ENCODE measurements at places on chromosomes 2 and 18.

DNA sequence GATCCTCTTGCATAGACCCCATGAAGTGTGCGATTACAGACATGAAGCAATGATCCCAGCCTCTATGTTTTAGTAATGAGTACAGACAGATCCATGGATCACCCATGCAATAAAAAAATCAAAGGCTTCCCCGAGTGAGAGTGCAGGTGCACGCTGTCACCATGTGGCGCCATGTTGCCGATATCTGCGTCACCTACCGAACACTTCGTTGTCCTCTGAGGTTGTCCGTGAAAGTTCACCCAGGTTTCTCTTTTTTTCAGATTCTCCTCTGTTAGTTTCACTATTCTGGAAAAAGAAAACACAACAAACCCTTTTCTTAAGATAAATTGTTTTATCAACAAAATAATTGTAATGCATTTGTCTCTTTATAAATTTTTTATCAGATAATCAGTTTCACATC is 66.5 kb downstream of the MBP start:
- DNase-seq = no peak

DNA sequence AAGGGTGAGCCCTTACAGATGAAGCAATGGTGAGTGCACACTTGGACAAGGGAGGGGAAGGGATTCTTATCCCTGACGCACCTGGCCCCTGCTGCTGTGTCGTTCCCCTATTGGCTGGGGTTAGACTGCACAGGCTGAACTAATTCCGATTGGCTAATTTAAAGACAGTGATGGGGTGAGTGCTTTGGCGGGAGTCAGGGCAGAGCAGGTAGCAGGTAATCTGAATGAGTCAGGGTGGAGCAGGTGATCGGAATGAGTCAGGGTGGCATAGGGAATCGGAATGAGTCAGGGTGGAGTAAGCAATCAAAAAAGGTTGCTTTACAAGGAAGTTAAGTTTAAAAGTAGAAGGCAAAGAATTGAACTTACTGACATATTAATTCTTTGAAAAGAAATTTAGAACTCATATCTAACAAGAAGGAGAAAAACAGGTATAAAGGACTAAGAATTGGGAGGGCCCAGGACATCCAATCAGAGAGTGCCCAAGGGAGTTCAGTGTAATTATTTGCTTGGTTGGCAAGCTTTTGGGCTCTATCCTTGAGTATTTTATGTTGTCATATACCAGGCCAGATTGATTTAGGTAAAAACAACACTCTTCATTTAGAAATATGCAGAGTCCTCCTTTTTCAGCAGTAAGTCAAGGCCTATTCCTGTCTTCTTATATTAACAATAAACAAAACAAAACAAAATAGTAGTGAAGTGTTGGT is 52.3 kb upstream of the RALBP1 start:
- peak; percentile 50 for DNase-seq

DNA sequence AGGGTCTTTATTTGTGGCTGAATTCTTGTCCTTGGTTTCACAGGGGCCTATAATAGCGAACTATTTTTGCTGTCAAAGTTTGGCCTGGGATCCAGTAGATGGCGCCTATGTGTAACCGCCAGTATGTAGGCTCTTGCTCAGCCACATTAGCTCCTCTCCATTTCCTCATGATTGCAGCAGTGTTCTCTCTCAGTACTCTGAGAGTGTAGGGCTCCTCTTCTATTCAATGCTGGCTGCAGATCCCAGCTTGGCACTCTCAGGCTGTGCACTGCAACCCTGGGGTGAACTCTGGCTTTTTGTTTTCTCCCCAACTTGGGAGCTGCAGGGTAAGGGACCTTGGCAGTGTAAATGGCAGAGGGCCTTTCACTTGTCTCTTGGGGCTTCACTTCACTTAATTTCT is 344.6 kb upstream of the CHAC2 start:
- peak; percentile 14 for DNase-seq

- peak; percentile 34 for DNase-seq
Observed at GRCh38 chr2:29841386-29842004, 79.9 kb downstream of the ALK start.

GRCh38 chr2:216519154-216519762 is 20.6 kb downstream of the RPL37A start:
- peak; percentile 67 for DNase-seq

DNA sequence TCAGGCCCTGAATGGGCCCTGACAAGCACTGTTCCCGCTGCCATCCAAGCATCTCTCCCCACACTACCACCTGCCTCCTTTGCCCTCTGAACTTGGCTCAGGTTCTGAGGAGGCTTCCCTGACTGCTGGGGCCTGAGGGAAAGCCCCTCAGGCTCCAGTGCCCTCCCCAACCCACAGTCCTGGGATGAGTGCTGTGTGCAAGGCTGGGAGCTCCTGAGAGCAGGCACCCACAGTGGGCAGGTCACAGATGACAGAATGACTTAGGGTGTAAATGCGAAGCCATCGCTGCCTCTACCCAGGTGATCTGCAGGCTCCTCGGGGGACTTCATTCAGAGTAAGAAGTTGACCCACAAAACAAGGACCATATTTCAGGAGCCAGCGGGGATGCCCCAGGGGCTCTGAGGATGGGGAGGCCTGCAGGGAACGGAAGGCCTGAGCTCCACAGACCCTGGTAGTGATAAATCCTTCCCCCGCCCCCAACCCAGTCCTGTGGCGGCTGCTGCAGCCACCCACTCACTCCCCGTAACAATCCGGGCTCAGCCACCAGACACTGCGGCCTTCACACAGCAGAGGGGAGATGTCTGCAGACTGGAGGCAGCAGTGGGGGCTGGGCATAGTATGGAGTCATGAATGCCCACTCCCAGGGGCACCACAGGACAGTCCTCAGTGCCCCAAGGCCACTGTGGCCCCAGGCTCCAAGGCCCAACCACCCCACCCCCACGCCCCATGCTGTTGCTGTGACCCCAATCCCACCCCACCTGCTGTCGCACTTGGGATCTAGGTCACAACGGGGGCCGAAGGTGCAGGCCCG is 8.9 kb downstream of the BIN1 start:
- DNase-seq = no peak

- no peak for DNase-seq
Observed at GRCh38 chr2:210188190-210188589, 17.0 kb upstream of the KANSL1L start.

DNA sequence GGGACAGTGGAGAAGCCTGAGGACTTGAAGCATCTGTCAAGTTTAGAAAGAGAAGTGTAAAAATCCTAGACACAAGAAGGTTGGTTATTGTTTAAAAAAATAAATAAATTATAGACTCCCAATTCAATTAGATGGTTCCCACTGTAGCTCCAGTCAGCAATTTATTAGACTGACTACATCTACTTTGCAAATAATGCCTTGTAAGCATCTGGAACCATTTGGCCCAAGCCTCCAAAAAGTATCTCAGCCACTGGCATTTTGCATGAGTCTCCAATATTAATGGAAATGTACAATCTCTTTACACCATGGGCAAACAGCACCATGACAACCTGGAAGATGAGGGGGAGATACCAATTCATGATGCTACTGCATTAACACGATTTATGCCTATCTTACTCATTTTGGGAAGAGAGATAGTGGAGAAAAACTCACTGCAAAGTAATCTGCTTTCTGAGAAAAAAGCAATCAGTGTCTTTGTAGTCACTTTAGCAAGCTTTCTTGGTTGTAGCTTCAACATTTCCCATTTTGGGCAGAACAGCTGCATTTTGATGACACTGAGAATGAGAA is 2.8 kb downstream of the NYAP2 start:
- no peak for DNase-seq

DNA sequence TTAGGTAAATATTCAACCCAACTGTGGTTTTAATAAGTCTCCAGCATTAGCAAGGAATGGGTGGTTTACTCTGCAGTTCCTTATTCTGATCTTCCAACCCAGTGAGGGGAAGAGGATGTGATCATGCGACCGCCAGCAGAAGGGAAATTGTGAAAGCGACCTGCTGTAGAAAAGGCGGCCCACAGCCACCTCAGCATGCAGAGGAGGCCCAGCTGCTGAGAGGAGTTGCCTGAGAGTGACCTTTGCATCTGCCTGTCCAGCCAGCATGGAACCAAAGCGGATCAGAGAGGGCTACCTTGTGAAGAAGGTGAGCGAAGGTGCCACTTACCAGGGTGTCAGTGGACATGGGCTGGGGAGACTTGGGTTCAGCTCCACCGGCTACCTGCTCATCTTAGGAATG is at the start of gene PLEK:
Gene PLEK (plus strand): TSS at position 196 of the 400 bp plus-strand sequence. CDS start 70 bp downstream, at position 266.
- DNase-seq = no peak

GRCh38 chr2:16275661-16276060 is 335.3 kb downstream of the MYCN start:
- no peak for DNase-seq

GRCh38 chr2:147553775-147554271 is 291.0 kb upstream of the ACVR2A start:
- no peak for DNase-seq

DNA sequence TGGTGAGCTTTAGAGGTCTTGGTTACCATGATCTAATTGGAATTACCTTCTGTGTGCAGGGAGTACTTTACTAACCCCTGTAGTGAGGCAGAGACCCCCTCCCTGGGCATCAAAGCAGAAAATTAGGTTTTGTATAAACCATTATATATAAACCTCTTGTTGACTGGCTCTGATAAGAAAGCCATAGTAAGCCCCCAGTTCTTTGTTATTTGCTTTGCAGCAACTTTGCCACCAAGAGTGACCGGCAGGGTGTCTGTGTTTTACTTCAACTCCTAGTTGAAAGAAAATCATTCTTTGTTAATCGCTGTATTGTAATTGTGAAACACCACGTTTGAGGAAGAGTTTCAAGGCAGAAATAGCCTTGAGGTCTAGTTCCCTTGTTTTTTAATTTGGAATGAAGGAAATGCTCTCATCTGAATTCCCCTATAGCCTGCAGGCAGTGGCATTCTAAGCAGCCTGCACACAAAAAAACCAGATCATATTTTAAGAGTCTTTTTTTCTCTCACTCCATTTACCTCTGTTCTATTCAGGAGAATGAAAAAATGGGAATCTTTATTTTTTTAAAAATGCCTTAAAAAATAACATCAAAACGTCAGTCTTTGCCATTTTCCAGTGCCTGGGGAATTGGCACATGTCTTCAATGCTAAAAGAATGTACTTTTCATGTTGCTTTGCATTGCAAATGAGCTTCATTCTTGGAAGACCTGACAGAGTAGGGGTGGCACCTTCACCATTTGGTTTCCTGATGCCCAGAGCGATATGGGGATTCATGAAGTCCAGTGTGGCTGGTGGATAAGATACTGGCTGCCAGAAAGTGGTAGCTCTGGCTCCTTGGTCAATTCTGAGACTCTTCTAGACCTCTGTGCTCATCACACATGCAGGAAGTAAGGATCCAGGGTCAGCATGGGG is 338.1 kb downstream of the SLC4A3 start:
- no peak for DNase-seq

DNA sequence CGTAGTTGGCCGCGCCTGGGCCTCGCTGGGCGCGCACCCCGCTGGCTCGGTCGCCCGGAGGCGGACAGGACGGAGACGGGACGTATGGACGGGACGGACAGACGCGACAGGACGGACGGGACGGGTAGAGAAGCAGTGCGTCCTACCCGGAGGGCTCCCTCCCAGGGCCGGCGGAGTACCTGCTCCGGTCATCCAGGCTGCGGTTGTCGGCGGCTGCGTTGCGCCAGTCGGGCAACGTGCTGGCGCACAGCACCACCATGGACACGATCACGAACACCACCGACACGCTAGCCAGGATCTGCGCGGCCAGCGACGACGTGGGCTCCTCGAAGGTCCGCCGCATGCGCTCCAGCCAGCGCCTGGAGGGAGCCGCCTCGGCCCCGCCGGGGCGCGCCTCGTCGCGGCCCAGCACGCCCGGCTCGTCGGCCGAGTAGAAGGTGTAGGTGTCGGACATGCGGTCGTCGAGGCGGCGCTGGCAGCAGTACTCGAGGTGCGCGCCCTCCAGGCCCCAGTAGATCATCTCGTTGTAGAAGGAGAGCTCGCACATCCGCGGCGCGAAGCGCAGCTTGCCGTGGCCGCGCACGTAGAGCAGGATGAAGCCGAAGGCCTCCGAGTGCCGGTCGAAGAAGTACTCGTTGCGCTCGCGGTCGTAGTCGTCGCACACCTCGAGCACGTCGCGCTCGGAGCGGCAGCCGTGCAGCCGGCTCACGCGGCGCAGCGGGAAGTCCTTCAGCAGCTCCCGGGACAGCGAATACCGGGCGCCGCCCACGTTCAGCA is 903 bp downstream of the KCNG3 start:
- no peak for DNase-seq

- no peak for DNase-seq
Observed at GRCh38 chr2:17788773-17789172, 27.5 kb upstream of the MSGN1 start.

DNA sequence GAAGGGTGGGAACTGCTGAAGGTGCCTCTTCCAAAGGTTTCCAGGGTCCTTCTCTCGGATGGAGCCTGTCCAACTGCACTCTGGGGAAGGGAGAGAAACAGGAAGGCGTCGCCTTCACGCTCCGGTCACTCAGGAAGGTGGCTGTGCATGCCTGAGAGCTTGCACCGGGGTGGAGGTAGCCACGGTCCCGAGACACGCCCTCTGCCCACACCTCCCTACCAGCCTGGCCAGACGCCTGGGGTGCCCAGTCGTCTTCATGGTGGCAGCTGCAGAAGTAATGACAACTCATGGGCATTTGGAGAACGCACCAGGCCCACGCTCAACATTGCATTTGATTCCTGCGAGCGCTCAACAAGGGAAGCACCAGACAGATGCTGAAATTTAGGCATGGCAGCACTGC is 59.9 kb downstream of the ADNP2 start:
- DNase-seq = no peak

DNA sequence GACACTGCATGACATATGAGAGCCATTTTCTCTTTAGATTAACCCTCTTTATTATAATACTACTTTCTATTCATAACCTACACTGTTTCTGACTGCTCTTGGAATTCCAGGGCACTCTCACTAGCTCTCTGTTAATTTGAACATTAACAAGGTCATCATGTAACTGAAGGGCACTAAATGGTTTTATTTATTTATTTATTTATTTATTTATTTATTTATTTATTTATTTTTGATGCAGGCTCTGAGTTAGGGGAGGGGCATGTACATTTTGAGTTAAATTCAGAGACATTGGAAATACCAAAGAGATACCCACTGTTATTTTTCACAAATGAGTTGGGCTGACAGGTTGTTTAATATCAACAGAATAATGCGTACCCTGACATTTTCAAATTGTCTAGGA is 1038.7 kb upstream of the NRXN1 start:
- no peak for DNase-seq

DNA sequence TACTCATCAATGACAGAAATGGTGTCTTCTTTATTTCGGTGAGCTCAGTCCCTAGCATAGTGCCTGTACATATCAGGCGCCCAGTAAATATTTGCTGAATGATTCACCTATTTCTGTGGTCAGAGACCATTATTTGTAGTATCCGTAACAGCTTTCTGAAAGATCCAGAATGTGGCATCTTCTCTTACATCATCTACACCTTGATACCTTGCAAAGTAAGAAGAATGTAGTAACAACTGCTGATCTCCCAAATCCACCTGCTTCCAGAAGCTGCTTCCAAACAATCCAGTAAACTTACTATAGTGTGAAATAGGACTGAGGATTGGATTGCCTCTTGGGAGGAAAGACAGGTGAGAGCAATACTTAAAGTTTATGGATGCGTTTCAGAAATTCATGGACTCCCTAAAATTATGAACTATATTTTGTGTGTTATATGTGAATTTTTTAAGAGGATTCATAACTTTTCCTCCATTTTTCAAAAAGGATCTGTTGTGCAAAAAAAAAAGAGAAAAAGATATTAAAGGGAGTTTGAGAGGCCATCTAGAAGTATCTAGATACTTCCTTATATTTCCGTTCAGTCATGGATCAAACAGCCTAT is 945 bp upstream of the ASXL2 start:
- peak; percentile 42 for DNase-seq
